CD4-positive, alpha-beta T cell treated with Interleukin-4 for 4 hours (primary cell): ENCODE measurements at places on chromosomes 4 and X.

DNA sequence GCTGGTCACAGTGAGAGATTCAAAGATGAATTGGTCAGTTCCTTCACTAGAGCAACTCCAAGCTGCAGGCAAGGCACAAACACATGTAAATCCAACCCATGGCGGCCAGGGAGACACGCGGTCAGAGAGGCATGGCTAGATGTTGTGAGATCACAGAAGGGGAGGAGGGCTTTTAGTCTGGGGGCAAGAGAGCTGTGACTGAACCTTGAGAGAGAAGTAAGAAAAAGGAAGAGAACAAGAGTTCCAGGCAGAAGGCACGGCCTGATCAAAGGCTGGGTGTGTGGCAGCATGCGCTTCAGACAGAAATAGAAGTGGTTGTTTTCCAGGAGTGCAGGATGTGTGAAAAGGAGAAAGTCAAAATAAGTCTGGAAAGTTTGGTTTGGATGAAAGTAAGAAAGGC, 15.9 kb downstream of the CCDC149 start:
- no peak for DNase-seq

DNA sequence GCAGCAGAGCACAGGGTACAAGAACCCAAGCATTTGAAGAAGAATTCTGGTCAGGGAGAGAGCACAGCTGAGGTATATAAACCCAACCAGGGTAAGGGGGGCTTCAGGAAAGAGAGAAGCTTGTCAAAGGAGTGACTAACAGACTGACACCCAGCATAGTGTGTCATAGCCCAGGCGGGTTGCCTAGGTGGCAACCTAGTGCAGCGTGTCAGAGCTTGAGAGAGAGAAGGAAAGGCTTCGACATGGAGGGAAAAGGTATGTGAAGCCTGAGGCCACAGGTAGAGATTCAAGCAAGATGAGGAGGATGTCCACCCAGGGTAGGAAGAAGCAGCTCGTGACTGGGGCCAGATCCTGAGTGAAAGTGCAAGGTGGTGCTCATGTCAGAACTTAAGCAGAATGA, 8.5 kb upstream of the ANTXR2 start:
- no peak for DNase-seq

DNA sequence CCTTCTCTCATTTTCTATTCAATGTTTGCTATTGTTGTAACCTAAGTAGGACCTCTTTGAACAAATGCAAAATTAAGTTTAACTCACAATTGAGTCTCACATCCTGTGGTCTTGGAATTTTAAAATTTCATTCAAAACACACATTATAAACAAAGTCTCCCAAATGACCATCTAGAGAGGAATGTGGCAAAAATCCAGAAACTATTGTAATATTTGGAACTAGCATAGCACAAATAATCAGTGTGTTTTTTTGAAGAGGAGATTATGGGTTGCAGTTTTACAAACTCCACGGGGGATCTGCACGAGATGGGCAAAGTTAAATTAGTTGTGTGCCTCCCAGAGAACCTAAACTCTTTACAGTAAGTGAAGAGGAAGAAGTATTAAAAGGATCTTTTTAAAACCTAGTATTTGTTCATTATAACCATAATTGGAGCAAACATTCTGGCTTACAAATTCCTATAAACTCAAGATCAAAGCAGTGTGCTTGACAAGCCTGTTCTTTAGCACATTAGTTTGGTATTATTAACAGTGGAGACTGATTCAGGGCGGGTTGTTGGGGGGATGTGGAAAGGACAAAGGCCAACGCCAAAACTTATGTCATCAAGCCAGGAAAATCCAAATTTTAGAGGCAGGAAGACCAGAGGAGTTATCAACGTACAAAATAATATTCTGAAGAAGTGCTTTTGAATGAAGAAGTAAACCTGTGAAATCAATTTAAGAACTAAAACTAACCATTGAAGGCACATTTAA, 22.4 kb upstream of the RBPJ start:
- no peak for DNase-seq

DNA sequence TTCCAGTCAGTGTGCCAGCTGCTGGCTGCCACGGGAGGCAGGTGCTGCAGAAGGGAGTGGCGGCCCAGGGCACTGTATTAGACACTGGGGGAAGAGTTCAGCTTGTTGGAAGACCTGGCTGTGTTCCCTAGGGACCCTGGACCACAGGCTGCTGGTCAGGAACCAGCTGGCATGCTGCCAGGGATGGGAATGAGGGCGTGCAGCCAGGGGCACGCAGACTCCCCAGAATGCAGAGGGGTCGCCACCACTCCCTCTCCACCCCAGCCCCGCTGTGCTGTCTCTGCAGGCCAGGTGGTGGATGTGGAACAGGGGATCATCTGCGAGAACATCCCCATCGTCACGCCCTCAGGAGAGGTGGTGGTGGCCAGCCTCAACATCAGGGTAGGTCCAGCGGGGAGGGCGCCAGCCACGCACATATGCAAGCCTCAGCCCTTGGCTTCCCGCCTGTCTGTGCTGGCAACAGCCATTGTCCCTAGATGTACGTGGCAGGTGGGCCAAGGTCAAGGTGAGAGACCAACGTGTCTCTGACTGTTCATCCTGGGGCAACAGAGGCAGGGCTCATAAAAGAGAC, 12.3 kb downstream of the ABCD1 start:
- no peak for DNase-seq

DNA sequence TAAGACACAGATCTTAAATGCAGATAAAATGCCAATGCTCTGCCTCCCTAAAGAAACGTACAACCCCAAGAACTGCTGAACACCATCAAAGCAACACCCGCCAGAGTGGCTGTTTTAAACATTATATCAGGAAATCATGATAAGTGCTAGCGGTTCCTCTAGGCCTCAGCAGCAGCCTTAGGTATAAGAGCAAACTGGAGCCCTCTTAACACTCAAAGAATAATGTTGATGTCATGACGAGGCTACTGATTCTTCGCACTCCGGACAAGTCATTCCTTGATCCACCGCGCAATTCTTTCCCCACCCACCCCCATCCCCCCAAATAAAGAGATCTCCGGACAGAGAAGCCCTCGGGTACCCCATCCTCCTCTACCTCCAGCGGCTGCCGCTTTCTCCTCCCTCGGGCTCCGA, 507 bp downstream of the LIN54 start:
- DNase-seq = peak; percentile 18

DNA sequence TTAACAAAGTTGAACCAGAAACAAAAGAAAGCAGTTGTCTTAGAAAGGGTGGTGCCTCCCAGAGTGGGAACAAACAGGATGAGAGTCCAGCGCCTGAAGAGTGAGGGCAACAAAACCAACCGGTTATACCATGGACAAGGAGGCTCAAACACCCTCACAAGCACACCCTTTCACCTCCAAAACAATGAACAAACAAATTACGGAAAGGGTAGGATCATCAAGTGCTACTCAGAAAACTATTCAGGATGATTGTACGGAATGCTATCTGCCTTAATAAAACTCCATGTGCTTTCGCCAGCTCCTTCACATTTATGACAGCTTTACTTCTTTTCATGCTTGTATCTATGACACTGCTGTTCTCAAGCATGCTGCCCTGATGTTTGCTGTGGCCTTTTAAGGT, 26.8 kb downstream of the SLC39A8 start:
- no peak for DNase-seq

- no peak for DNase-seq
These were observed 45.7 kb downstream of the ATP10D start for GRCh38 chr4:47530801-47531200.

GRCh38 chr4:157727163-157727562, 445.7 kb downstream of the GASK1B start:
- no peak for DNase-seq

DNA sequence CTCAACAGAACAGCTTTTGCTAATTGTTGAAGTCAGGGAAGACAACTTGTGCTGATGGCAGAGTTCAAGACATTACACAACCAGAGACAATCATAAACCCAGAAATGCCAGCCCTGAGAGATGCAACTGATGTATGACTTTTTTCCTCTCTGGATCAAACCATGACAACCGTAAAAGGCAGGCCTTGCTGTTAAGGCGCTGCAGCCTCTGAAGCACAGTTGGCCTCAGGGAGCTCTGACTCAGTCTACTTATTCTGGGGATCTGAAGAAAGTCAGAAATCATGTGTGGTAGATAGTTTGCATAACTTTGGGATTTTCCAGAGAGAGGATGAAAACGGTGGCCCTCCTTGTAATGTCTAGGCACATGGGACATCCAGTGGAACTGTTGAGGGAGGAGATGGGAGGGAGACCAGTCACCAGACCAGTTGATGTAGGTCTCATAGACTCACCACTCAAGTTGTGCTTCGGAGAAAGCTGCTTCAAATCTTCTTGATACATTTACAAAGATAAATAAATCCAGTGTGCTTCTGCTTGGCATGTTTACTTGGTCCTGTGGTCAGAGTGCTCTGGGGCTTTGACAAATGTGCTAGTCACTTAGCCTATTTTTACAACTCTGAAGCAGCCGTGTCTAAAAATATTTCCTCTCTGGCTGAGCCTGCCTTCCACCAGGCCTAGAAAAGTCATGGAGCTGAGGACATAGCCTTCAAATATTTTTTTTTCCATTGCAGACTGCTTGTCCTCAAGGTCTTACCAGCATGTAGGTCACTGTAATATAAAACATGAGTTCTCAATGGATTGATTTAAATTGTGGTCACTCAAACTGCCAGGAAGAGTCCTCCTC, 7.5 kb downstream of the HADH start:
- no peak for DNase-seq

- no peak for DNase-seq
These were observed 92.8 kb downstream of the EVC2 start for GRCh38 chr4:5615496-5616075.

- no peak for DNase-seq
These were observed 732.7 kb upstream of the POU3F4 start for GRCh38 chrX:82775426-82775825.

DNA sequence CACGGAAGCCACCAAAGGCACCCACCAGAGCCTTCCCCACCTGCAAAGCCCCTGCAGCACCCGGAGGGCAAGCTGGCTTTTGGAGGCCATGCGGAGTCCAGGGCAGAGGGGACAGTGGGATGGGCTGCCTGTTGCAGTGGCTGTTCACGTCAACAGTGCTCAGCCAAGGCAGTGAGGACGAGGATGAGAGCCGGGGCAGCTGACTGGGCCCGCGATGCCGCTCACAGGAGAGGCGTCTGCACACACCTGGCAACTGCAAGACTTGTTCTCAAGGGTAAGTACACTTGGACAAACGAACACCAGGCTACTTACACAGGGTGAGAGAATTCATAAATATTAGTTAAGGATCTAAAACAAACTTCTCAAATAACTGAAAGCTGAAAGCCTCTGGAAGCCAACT, 19.6 kb downstream of the FGFR3 start:
- no peak for DNase-seq

DNA sequence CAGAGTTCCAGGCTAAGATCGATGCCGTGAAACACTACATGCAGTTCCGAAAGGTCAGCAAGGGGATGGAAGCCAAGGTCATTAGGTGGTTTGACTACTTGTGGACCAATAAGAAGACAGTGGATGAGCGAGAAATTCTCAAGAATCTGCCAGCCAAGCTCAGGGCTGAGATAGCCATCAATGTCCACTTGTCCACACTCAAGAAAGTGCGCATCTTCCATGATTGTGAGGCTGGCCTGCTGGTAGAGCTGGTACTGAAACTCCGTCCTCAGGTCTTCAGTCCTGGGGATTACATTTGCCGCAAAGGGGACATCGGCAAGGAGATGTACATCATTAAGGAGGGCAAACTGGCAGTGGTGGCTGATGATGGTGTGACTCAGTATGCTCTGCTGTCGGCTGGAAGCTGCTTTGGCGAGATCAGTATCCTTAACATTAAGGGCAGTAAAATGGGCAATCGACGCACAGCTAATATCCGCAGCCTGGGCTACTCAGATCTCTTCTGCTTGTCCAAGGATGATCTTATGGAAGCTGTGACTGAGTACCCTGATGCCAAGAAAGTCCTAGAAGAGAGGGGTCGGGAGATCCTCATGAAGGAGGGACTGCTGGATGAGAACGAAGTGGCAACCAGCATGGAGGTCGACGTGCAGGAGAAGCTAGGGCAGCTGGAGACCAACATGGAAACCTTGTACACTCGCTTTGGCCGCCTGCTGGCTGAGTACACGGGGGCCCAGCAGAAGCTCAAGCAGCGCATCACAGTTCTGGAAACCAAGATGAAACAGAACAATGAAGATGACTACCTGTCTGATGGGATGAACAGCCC, 9.3 kb downstream of the CNGA2 start:
- DNase-seq = no peak
